GM13977 (cell line): ENCODE measurements at places on chromosomes 7 and 10.

DNA sequence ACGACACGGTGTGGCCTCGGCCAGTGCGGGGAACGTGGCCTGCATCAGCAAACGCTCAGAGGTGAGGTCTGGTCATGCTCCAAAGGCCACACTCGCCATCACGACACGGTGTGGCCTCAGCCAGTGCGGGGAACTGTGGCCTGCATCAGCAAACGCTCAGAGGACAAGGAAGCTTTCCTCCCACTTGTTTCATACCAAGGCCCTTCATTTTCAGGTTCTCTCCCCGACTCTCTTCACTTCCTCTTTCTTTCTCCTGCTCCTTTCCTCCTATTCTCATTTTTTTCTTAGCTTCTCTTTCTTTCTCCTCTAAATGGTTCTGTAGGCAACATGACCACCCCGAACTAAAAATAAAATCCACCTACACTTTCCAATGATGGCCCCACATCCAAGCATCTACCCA lies 384.4 kb upstream of the SHH start:
- no peak for DNase-seq

GRCh38 chr10:50254479-50254878 lies 3.2 kb upstream of the ASAH2 start:
- no peak for DNase-seq

GRCh38 chr7:51446785-51447184 lies 130.2 kb upstream of the COBL start:
- no peak for DNase-seq

GRCh38 chr7:85185424-85186082 lies 1.3 kb downstream of the SEMA3D start:
- DNase-seq, result no peak

DNA sequence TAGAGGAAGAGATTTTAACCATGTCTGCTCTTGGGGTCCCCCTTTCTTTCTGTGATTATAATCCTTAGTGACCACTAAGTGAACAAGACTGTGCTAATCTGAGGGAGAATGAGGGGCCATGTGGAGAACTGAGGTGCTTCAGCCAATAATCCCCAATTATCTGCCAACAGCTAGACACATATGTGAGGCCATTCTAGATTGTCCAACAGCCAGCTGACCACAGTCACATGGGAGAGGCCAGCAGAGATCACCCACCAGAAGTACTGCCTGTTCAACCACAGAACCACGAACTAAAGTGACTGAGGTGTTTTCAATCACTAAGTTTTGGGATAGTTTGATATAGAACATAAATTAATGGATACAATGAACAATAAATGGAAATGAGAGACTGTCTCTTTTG lies 74.3 kb downstream of the SEMA3E start:
- no peak for DNase-seq

- DNase-seq, result no peak
Observed at GRCh38 chr10:110679486-110680272, 35.5 kb downstream of the RBM20 start.

DNA sequence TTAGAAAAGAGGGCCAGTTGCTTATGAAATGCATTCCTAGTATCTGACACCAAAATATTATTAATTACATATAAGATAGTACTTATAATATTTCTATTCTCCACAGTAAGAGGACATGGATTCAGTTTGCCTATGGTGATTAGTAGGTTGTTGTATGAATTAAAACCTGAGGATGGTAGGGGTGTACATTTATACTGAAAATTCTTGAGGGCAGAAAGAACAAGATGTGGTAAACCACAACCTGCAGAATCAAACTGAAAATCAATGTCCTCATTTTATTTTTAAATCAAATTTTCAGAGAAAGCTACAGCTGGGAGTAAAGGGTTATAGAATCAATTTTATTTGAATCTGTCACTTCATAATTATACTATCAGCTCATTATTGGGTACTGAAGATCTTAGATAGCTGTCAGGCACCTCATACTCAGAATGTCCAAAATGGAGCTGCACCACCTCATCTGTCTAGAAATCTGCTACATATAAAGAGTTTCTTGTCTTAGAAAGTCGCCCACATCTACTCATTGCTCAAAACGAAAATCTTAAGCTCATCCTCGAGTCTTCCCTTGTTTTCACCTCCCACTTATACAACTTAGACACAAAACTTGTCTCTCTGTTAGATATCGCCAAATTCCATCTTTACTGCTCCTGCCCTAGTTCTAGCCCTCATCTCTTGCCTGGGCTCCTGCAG lies 65.4 kb downstream of the MYO3A start:
- no peak for DNase-seq

DNA sequence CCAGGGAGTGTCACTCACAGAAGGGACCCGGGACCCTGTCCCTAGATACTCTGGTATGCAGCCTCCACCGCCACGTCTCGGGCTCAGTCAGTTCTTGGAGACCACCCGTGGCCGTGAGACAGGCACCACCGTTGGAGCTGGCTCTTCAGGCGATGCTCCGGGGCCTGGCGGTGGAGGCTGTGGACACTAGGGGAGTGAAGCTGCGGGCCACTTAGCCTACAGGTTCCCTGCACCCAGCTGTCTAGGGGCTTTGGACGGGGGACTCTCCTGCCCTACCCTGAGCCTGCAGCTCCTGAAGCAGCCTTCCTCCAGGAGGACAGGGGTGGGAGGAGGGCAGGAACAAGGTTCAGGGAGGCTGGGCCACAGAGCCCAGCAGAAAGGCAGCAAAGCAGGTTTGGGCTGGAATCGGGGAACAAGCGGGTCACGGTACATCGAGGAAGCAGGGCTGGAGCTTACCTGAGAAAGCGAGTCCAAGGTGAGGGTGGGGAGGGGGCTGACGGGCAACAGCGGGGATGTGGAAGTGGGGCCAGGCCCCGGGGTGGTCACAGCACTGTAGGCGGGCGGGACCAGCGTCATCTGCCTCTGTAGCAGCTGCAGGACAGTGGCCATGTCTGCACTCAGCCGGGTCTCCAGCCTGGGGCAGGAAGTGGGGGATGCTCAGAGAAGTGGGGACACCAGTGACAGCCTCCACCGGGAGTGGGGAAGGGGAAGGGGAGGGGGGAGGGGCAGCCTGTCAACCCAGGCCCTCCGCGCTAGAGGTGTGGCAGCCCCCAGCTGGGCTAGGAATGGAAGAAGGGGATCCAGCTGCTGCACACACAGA lies 31.5 kb downstream of the KCNH2 start:
- no peak for DNase-seq

DNA sequence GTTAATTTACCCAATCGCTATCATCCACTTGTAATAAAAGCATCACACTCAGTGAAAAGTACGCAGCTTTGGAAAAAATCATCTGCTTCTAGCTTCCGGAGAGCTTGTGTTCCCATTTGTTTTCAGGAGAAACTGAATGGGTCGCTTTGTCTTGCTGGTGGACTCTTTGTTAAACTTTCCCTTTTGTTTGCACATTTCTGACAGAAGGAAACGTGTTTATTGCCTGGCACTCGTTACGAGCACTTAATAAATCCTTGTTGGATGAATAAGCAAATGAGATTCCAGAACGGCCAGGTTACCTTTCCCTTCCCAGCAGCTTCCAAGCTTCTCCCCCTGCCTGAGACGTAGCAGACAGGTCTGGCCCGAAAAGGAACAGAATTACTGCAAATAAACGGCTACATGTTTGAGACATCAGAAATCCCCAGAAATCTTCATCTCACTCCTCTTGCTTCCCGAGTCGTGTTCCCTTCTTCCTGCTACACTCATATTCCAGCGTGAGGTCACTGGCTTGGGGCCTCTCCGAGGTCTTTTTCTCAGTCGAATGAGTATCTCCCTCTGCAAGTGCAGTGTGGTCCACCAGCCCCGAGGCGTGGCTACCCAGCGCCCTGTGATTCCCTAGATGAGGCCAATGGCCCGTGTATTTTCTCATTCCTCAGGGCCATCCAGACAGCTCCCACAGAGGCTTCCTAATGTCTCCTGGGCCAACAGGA lies 167.2 kb downstream of the FRMD4A start:
- DNase-seq, result no peak

- DNase-seq, result no peak
Observed at GRCh38 chr7:41375582-41375981, 327.3 kb downstream of the INHBA start.

GRCh38 chr10:48548531-48549135 lies 56.2 kb downstream of the ARHGAP22 start:
- DNase-seq, result no peak

DNA sequence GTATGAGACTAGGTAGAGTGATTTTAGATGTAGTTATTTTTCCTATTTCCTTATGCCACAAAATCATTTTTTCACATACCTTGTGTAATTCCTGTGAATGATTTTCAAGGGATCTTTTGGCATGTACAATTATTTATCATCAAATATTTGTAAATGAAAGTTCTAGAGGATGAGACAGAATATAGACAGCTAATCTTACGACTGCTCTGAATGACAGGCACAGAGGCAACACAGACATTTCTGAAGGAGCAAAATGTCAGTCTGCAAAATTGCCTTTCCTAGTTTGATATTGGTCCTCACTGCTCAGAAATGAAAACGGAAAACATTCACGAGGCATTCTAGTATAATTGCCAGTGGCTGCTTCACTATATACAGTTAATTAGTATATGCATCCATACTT lies 810.6 kb upstream of the C7orf33 start:
- DNase-seq, result no peak

GRCh38 chr10:17066000-17066399 lies 63.6 kb downstream of the CUBN start:
- DNase-seq, result no peak

DNA sequence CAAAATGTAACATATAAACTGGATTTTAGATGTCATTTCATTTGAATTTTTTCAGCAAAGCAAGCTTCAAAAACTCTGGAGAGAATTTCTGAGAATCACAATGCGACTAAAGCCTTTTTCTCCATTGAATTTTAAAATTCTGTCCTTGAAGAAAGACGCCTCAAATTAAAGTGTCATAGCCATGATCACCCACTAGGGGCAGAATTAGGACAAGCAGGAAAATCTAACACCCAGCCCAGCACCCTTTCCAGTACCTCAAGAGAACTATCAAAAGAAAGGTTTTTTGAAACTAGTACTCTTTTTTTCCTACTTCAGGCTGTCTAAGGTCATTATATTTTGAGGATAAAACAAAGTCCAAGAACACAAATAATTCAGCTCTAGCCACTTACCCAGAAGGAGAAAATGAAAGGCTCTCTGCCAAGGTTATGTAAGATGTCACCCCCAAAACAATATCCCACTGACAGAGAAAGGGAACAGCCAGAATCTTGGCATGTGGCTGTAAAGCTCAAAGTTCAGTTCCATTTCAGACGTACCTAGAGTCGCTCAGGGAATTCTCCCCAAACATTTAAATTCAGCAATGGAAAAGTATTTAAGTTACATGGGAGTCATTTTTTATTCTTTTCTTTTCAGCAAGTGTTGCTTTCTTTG lies 299.4 kb downstream of the SNX13 start:
- DNase-seq, result peak; percentile 19

- no peak for DNase-seq
Observed at GRCh38 chr10:93579089-93579488, 12.6 kb downstream of the FFAR4 start.
